Nephron progenitor cell (in vitro differentiated cells): ENCODE measurements at places on chromosomes 13 and 19.

- peaks cover 39% of the 10 kb centered on the region for H3K27me3 ChIP-seq
- peaks cover 28% of the 10 kb centered on the region for H3K4me1 ChIP-seq
- H3K36me3 ChIP-seq: peaks cover 30% of the 10 kb centered on the region
- DNase-seq: peak; percentile 83
Measured at GRCh38 chr19:58544591-58545285, 874 bp downstream of the TRIM28 start.

GRCh38 chr19:15443838-15444237 is 5.9 kb downstream of the WIZ start:
- DNase-seq: no peak
- peaks cover 6% of the 10 kb centered on the region for H3K4me1 ChIP-seq
- no peak overlapping the region for H3K4me3 ChIP-seq
- H3K36me3 ChIP-seq: peaks cover 6% of the 10 kb centered on the region
- peaks cover 9% of the 10 kb centered on the region for H3K27me3 ChIP-seq
- H3K27ac ChIP-seq: no peak overlapping the region

DNA sequence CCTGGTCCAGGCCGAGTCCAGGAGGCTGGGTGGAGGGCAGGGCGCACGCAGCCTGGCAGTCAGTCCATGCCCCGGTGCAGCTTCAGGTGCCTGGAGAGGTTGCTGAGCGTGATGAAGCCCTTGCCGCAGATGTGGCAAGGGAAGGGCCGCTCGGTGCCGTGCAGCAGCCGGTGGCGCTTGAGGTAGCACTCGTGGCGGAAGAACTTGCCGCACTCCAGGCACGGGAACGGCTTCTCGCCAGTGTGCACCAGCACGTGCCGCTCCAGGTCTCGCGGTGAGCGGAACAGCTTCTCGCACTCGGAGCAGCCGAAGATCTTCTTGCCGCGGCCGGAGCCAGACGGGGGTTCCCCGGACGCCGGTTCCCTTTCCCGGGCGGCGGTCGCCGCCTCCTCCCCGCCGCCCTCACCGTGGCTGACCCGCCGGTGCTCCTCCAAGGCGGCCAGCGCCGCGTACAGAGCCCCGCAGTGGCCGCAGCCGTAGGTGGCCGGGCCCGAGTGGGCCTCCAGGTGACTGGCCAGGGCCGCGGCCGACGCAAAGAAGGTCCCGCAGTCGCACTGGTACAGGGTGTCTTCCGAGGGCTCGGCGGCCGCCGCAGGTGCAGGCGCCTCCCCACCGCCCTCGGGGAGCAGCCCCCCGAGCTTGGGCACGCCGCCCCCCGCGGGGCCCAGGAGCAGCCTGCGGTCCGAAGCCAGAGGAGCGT is 6.8 kb downstream of the FIZ1 start:
- no peaks in the 10 kb centered on the region for H3K27me3 ChIP-seq
- H3K36me3 ChIP-seq: peaks cover 44% of the 10 kb centered on the region
- no peak overlapping the region for H3K27ac ChIP-seq
- no peak for DNase-seq
- H3K4me1 ChIP-seq: peaks cover 35% of the 10 kb centered on the region
- no peak overlapping the region for H3K4me3 ChIP-seq

- peak overlapping the region; percentile 86 for H3K4me3 ChIP-seq
- H3K27ac ChIP-seq: no peak overlapping the region
- peaks cover 70% of the 10 kb centered on the region for H3K27me3 ChIP-seq
- H3K4me1 ChIP-seq: peaks cover 28% of the 10 kb centered on the region
Measured at GRCh38 chr13:94967183-94968039, 255.1 kb upstream of the SOX21 start.

- DNase-seq: no peak
- peaks cover 82% of the 10 kb centered on the region for H3K27me3 ChIP-seq
- no peaks in the 10 kb centered on the region for H3K4me1 ChIP-seq
- no peak overlapping the region for H3K4me3 ChIP-seq
- no peaks in the 10 kb centered on the region for H3K36me3 ChIP-seq
Measured at GRCh38 chr19:3788996-3789778, 3.0 kb upstream of the MATK start.
